Activated T-helper 1 cell treated with anti-CD3 and anti-CD28 coated beads, Interleukin-2, amount 50 U/mL, for 16 hours (primary cell): ENCODE measurements at places on chromosomes 7 and 10.

- DNase-seq, result no peak
Measured at GRCh38 chr7:124072603-124073309, 39.9 kb upstream of the TMEM229A start.

DNA sequence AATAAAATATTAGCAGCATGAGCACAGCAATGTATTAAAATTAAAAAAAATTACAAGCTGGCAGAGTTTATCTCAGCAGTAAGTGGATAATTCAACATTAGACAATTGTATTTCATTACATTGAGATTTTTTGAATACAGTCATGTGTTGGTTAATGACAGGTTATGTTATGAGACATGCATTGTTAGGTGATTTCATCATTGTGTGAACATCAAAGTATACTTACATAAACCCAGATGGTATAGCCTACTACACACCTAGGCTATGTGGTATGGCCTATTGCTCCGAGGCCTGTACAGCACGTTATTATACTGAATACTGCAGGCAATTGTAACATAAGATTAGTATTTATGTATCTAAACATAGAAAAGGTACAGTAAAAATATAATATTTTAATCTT is 29.7 kb downstream of the CCDC6 start:
- DNase-seq, result no peak

GRCh38 chr7:41931263-41931646 is 228.4 kb upstream of the INHBA start:
- DNase-seq, result no peak

- no peak for DNase-seq
Measured at GRCh38 chr7:155348806-155349205, 51.1 kb downstream of the INSIG1 start.

GRCh38 chr7:14806891-14807290 is 95.7 kb downstream of the DGKB start:
- DNase-seq, result no peak

DNA sequence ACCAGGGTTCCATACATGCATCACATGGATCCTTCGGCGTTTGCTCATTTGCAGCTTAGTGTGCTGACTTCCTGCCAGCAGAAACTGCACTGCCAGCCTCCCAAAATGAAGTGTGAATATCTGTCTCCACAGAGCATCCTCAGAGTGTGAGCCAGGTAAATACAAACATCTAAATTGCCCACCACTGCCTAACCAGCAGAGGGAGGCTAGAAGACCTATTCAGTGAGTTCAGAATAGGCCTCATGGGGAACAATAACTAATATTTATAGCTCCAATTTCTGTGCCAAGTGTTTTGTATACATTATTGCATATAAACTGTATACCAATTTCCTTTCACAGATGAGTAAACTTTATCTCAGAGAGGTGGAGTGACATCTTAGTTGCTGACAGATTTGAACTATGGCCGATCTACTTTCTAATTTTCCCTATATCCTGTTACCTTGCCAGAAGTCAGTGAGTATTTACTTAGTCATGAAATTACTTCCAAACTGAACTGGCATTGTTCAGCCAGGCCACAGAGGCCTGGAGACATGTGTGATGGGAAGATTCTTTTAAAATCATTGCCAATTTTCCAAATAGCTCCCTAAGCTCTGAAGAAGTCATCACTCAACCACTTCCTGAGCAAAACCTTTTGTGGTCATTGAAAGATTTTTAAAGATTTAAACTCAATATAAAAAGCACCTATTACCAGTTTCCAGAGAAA is 926.5 kb upstream of the GHITM start:
- no peak for DNase-seq

DNA sequence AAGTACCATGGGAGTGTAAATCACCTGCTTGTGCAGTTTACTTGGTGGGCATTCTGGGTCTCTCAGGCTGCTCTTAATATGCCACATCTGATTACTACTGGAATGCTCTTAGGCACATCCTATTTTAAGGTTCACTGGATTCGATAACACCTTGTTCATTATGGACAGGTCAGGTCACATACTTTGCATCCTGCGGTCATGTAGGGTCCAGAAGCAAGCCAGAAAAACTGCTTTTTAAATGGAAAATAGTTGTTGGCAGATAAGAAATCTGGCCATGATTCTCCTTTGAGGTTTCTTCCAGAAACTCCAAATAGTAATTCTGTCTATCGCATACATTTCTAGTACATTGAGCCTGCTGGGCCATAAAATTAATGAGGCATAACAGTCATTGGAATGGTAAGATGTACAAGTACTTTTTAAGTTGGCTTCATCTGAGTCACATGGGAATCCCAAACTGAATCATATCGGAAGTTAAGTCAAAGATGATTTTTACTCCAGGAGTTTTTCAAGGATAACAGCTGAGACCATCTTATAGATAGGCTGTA is 371.9 kb downstream of the LRRTM3 start:
- DNase-seq, result no peak

DNA sequence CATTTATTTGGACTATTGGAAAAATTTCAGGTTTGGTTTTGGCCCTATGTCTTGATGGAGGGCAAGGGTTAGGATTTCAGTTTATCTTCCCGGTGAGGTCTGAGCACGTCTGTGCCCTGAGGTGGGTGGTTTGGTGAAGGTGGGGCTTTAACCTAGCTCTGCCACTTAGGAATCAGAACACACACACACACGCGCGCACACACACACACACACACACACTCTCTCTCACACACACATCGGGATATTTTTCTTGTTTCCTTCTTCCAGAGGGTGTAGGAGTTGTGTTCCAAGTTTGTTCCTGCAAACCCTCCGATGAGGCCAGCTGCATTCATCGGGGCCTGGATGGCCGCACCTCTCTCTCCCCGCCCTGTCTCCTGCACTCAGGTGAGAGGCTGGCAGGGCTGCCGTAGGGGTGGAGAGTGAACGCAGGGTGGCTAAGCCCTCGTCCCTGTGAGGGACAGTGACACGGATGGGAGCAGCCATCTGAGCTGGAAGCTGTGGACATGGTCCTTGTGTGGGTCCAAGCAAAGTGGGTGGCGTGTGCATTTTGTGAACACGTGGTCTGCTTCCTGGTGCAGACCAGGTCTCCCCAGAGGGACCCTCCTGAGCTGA is 34.2 kb downstream of the CHST12 start:
- DNase-seq, result no peak

- DNase-seq, result no peak
Measured at GRCh38 chr7:14579971-14580370, 322.6 kb downstream of the DGKB start.

DNA sequence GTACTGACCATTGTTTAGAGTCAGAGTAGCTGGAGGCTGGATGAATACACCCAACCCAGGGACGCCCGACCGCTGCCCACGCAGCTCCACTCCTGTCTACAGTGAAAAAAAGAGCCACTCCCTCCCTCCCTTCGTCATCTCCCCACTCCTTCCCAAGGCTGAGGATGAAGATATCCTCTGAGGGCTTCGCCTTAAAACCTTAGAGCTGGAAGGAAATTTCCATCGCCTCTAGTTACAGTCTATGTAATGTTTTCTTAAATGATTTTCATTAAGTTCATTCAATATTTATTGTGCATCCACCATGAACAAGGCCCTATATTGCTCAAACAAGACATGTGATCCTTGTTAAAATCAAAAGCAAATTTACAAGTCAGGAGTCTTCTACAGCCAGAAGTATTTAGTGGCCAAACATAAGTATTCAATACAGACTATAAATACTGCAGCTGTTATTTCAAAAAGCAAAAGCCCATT is 11.3 kb upstream of the SLIT1 start:
- no peak for DNase-seq

DNA sequence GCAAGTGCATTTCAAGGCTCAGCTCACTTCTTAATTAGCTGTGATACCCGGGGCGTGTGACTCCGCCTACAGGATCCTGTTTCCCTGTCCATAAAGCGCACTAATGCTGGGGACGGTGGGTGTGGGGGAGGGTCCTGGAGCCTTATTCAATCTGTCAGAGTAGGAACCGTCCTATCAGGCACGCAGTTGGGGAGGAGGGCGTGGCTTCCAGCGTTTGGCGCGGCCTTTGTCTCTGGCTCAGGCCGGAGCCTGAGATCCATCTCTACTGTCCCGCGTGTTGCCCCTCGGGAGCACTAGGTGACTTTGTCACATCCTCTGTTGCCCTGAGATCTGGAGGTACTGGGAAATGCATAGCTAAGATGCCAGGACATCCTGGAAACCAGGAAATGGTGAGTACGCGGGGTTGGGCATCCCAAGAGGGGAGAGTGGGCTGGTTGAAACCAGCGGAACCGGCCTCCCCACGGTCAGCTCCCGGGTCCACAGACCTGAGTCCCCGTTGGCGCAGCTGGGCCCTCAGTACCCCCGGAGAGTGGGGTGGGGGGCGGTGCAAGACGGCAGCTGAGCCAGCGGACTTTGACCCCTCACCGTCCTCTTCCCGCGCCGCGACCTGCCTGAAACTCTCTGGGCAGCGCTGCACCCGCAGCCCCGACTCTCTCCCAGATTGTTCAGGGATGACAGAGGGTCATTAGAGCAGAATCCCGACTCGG is 104.4 kb upstream of the ZNF92 start:
- DNase-seq, result no peak

DNA sequence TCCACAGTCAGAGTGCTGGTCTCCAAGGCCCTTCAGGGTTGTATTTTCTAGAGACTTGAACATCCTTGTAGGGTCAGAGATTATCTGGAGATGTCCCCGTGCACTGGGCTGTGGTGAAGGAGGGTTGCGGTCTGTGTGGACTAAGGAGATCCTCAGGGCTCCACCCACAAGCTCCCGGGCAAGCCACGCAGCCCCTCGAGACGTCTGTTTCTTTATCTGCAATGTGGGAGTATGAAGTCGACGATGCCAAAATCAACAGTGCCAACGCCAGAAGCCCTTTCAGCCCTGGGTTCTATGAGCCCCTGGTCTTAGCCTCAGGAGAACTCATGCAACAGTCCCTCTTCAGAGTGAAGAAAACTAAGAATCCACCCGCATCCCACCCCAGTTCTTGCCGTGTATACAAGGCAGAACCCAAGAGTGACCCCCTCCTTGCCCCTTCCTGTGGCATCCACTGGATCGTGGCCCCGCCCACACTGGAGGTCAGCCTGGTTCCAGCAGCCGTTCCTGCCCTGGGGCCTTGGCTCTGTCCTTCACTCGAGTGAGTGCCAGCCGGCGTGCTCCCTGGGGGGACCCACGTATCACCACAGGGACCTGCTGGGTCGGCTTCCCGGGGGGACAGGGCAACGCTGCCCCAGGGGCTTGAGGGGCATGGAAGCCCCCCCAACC is 6.0 kb upstream of the SHH start:
- no peak for DNase-seq

- no peak for DNase-seq
Measured at GRCh38 chr10:98172073-98172472, 37.6 kb downstream of the R3HCC1L start.

DNA sequence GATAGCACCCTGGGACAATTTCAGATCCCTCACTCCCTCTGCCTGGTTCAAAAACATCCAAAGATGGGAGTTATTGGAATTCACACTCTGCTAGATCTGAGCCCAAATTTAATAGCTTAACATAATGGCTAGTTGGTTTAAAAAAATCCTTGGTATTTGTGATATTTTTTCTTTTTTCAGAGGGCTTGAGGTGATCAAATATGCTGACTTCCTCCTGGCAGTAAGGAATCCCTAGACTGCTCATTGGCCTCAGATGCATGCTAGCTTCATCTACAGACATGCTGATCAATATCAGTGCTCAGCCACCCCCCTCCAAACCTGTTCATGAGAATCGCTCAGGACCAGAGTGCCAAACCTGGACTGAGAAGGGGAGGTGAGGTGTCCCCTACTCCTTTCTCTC is 74.7 kb upstream of the PLPP4 start:
- no peak for DNase-seq

DNA sequence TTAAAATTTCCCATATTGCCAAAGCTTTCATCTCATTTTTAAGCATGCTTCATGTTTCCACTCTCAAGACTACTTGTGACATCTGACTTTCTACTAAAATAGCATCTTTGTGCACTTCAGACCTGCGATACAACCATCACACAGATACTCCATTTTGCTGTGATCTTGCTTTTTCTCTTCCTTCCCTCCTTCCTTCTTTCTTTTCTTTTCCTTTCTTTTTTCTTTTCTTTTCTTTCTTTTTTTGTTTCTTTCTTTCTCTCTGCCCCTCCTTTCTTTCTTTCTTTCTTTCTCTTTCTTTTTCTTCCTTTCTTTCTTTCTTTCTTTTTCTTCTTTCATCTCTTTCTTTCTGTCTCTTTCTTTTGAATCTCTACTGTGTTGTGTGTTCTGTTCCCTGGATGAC is 194.0 kb upstream of the KCND2 start:
- DNase-seq, result no peak

DNA sequence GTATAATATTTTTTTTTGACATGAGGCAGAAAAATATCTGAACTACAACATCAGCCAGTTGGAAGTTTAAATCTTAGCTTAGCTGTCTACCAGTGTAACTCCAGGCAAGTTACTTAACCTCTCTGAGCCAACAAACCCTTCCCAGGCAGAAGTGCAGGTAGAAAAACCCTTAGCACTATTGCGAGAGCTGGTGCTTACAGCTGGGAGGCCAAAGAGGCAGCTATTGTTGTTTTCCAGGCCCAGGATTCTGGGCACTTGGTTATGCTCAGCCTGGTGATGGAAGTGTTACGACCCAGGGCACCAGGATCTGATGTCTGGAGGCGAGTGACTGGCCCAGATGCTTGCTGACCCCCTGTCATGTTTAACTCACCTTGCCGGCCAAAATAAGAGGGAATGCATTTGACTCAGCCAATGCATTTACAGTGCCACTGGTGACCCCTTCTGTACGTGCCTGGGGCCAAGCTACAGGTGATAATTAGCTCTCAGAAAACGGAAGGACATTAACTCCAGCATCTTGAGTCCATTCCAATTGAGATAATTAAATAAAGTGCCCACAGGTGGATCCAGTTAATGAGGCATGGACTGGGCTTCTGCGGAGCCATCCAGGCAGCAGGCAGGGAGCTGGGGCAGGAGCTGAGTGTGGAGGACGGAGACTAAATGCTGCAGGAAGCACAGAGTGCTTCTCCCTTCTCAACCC is 126.5 kb upstream of the HABP2 start:
- no peak for DNase-seq

GRCh38 chr10:13924040-13924725 is 337.4 kb downstream of the PRPF18 start:
- DNase-seq, result no peak

DNA sequence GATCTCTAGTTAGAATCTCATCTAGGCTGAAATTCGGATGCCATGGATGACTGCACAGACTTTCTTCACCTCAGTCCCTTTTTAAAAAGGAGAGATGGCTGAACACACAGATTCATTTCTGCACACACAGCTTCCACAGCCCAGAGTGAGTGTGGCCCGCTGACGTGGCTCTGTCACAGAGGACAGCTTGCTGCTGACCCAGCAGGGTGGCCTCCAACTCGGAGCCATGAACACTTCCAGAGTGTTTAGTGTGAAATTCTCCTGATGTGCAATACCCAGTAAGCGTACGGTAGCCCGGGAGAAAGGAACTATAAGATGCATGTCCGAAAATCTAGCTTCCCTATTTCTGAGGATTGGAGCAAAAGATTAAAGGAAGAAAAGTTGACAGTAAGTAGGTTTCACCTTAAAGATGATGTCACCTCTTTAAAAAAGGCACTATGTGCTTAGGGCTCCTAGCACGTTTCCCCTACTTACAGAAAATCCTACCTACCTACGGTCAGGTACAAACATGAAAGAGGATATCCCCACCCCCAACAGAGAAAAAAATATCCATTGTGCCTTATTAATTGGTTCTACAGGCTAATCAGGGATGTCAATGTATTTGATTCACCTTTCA is 162.2 kb downstream of the RAPGEF5 start:
- DNase-seq, result no peak

- no peak for DNase-seq
Measured at GRCh38 chr10:6659451-6659850, 79.4 kb upstream of the PRKCQ start.

- no peak for DNase-seq
Measured at GRCh38 chr10:123275136-123275564, 120.9 kb downstream of the BUB3 start.
